ENCODE measurements at places on chromosomes 4 and X. TPM values are rescaled to one million over a fixed set of nuclear protein-coding genes. Genes with fewer than 3 reads are reported as not detected.

ZNF732 gene
- total RNA-seq = 0.77 TPM

ARHGEF38 gene
- 0.26 TPM for total RNA-seq

MAOA gene
- total RNA-seq = 126 TPM

XK gene
- total RNA-seq = 0.26 TPM

YY2 gene
- 0.79 TPM for total RNA-seq

PCDH19 gene
- under 0.01 TPM for total RNA-seq

GRCh38 chr4:144295286-144295995 lies 154.9 kb upstream of the GYPA start:
- peak; percentile 88 for DNase-seq

GRCh38 chrX:118211891-118212816 lies 95.5 kb upstream of the KLHL13 start:
- no peak for DNase-seq

- no peak for DNase-seq
Measured at GRCh38 chrX:153638041-153638371, 9.0 kb upstream of the DUSP9 start.

GRCh38 chrX:69104756-69105434 lies 60.4 kb downstream of the PJA1 start:
- DNase-seq = no peak

DNA sequence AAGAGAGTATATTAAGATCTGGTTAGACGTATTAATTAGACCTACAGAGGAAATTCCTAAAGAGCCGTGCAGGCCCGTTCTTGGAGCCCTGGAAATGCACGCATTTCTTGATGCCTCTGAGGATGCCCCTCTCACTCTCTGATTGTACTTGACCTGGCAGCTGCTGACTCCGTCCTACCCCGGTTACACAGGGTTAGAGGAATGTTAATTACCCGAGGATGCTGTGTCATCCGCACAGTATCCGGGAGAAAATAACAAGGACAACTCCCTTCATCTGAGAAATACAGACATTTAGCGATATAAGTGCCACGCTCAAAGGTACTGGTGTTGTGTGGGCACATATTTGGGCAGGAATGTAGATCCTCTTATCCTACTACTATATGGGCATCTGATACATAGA lies 404.6 kb upstream of the FAT1 start:
- DNase-seq = peak; percentile 12

- no peak for DNase-seq
Measured at GRCh38 chr4:77196866-77197265, 39.9 kb downstream of the CCNG2 start.

Data from bronchial epithelial cell (primary cell).